Transverse colon (tissue), 4 donors: ENCODE measurements at places on chromosomes 11 and 22.

GRCh38 chr11:69566001-69566400 is 75.0 kb upstream of the CCND1 start:
- DNase-seq = no peak
- no peak overlapping the region for H3K4me3 ChIP-seq
- H3K36me3 ChIP-seq = no peaks in the 10 kb centered on the region
- H3K27me3 ChIP-seq = no peaks in the 10 kb centered on the region
- no peak overlapping the region for H3K27ac ChIP-seq
- no peaks in the 10 kb centered on the region for H3K4me1 ChIP-seq

DNA sequence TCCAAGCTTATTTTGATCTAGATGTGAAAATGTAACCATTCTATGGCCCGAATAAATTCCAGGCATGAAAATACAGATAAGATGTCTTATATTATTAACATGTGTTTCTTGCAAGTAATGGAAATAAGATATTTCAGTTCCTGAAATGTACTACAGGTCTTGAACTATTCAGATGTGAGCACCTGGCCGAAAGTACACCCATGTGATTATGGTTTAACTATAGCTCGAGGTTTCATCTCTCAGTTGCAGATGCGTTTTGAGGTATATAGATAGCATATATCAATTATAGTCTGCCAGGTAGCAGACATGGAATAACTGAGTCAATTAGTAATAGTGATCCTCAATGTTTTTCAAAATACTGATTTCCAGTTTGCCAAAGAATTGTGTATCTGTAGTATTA is 68.3 kb downstream of the DDIAS start:
- no peak for DNase-seq
- no peak overlapping the region for H3K4me3 ChIP-seq
- no peak overlapping the region for H3K27ac ChIP-seq
- H3K36me3 ChIP-seq = no peaks in the 10 kb centered on the region
- H3K27me3 ChIP-seq = no peaks in the 10 kb centered on the region
- H3K4me1 ChIP-seq = no peaks in the 10 kb centered on the region

DNA sequence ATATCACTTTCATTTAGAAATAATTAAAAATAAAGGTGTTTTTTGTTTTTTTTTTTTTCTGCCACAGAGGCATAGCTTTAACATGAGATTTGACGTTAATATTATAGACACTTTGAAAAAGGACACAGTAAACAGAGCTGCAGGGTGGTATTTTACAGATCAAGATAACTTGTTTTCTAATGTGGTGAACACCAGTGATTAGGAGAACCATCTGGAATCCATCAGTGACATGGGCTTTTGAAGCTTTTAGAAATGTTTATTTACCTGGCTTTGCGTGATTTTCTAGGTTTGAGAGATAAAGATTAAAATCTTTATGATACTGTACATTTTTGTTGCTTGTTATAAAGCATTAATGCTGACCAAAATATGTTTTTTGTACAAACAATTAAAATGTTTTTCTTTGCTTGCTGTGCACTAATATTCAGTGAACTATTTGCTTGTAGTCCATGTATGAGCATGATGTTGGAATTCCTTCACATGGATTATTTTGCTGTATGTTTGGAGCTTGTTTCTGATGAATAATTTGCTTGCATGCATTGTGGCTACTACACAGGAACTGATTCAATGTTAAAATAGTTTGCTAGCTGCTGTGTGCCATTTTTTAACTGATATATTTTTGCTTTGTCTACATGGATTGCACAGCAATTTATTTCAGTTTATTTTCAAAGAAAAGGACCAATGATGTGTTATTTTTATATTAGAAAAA is 352.1 kb upstream of the NARS2 start:
- no peak overlapping the region for H3K4me3 ChIP-seq
- no peaks in the 10 kb centered on the region for H3K4me1 ChIP-seq
- H3K36me3 ChIP-seq = no peaks in the 10 kb centered on the region
- H3K27me3 ChIP-seq = no peaks in the 10 kb centered on the region

DNA sequence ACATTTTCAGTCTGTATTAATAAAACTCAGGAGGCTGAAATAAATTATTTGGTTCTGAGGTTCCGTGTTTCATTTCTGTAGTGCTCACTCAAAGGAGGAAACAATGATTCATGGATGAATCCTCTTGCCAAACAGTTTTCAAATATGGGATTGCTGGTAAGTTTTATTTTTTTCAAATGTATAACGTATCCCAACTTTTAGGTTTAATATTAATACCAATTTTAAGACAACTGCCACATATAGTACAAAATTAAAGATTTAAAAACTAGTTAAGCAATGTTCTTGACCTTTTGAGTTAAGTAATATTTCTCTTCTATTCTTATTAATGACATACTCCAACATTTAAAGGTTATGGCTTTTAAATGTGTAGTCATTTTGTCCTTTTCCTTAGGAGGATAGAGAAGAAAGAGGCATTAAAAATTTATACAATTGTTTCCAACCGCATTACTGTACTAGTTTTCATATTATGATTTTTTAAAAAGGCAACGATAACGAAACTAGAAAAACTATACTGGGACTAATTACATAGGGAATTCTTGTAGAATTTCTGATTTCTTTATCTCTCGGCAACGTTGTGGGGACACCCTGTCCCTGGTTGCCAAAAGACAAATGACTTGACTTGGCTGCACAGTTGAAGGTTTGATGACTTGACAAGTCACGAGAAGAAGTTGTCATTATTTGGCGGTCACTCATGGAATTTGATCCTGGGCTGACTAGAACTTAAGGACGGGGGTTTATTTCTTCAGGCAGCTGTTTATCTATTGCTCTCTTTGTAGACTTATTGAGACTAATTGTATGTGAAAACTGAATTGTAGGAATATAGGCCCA is 69.1 kb upstream of the ADSL start:
- no peak for DNase-seq
- peak overlapping the region; percentile 12 for H3K4me3 ChIP-seq
- peaks cover 27% of the 10 kb centered on the region for H3K4me1 ChIP-seq
- H3K36me3 ChIP-seq = peaks cover 42% of the 10 kb centered on the region

DNA sequence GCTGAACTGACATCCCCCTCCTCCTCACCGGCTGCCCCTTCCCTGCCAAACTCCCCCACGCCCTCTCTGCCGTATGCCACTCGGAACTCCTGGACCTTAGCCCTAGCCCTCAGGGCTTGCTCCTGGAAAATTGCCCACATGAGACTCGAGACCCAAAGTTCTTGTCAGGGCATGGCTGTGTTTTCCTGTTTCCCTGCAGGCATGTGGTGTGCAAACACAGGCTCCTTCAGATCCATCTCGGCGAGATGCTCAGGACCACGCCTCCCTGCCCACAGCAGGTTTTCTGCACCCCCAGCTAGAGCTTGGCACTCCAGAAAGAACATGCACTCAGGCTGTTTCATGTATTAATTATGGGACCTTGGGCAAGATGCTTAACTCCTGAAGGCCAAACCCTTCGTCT is 1480.4 kb downstream of the BRD1 start:
- no peak overlapping the region for H3K27ac ChIP-seq
- H3K36me3 ChIP-seq = no peaks in the 10 kb centered on the region
- no peak overlapping the region for H3K4me3 ChIP-seq
- no peaks in the 10 kb centered on the region for H3K27me3 ChIP-seq
- no peak for DNase-seq

DNA sequence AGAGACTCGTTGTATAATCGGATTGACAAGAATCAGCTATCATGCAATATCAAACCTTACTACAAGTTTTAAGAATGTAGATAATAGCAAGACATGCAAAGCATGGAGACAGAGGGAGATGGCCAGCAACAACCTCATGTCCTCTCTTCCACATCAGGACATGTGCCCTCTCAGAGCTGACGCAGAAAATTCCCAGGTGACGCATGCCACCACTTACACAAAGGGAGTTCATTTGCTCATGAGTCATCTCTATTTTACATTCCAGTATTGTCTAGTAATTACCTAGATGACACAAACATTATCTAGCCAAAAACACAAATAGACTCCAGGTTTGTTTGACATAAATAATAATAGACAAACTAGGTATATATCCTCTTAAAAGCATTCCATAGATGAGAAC is 38.1 kb upstream of the OPCML start:
- H3K36me3 ChIP-seq = no peaks in the 10 kb centered on the region
- no peaks in the 10 kb centered on the region for H3K4me1 ChIP-seq
- no peak overlapping the region for H3K4me3 ChIP-seq
- H3K27me3 ChIP-seq = no peaks in the 10 kb centered on the region

GRCh38 chr11:79471071-79471844 is 30.4 kb upstream of the TENM4 start:
- H3K27me3 ChIP-seq = no peaks in the 10 kb centered on the region
- H3K4me1 ChIP-seq = no peaks in the 10 kb centered on the region
- H3K36me3 ChIP-seq = no peaks in the 10 kb centered on the region
- H3K27ac ChIP-seq = no peak overlapping the region
- no peak overlapping the region for H3K4me3 ChIP-seq
